ENCODE measurements at places on chromosomes 12 and 14.

GRCh38 chr12:774051-774614, 21.8 kb downstream of the WNK1 start:
- no peak for DNase-seq

- no peak for DNase-seq
These were observed 21.9 kb upstream of the CIPC start for GRCh38 chr14:77076113-77076631.

GRCh38 chr12:34390846-34391700, 368.8 kb downstream of the ALG10 start:
- DNase-seq: no peak

DNA sequence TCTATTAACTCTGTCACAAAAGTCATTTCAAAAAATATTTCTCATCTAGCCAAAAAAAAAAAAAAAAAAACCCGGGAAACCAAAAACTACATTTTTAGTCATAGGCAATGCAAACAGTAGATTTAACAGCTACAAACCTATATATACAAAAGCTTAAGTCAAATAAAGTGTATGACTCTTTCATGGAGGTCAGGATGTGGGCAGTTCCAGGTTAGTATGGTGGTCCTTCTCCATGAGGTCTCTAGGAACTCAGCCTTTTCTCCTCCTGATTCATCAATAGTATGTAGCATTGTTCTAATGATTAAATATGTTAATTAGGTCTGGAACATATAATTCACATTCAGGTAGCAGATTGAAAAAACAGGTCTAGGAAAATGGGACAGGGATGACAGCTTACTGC, 586.5 kb downstream of the SLC16A7 start:
- DNase-seq: no peak

- peak; percentile 39 for DNase-seq
These were observed 559 bp upstream of the CKAP4 start for GRCh38 chr12:106248312-106248845.

DNA sequence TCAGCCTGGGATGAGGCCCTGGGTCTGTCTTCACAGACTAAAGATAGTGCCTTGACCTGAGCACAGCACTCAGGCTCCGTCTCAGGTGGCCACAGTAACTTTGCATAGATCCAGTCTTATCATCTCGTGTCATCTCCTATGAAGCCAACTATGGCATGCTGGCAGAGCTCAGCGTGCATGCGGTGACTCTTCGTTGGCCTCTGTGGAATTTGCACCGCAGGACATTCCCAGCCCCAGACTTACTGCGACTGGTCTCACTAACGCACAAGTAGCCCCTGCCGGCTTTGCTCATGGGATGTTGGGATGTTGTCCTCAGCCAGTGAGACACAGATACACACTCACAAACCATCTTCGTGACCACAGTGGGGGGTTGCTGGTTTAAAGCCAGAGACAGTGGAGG, 199.6 kb downstream of the CHST11 start:
- no peak for DNase-seq

DNA sequence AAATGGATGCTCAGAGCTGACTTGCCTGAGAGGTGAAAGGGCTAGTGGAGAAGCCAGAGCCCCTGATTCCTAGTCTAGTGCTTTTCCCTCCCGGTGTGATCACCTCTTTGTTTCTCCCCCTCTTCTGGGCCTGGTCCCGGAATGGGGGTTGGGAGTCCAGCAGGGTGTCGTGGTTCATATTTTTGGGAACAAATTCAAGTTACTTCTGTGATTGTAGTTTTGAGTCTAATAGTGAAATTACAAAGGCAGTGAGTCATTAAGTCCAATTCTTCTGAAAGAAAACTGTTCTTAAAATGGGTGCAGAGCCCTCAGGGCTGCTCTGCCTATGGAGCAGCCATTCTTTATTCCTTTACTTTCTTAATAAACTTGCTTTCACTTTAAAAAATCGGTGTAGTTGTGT, 7.6 kb downstream of the SUSD6 start:
- no peak for DNase-seq

GRCh38 chr12:51244269-51244668, 5.6 kb downstream of the DAZAP2 start:
- DNase-seq: no peak

GRCh38 chr12:132282950-132283771, 46.2 kb downstream of the GALNT9 start:
- DNase-seq: no peak

GRCh38 chr14:72104011-72104613, 171.9 kb downstream of the RGS6 start:
- DNase-seq: no peak

DNA sequence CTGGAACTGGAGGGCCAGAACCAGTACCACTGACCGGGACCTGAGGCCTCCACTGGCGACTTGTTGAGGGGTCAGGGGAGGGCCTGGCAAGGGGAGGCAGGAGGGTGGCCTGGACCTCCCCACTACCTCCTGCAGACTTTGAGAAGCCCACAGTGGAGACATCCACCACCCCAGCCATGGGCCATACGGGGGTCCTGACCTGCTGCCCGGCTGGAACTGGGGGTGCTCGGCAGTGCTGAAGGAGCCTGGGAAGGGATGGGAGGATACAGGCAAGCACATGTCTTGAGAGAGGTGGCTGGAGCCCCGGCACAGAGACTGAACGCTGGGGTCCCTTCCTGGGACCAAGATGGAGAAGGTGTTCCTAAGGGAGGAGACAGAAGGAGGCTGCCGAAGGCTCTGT, 14.3 kb downstream of the NGB start:
- DNase-seq: no peak

DNA sequence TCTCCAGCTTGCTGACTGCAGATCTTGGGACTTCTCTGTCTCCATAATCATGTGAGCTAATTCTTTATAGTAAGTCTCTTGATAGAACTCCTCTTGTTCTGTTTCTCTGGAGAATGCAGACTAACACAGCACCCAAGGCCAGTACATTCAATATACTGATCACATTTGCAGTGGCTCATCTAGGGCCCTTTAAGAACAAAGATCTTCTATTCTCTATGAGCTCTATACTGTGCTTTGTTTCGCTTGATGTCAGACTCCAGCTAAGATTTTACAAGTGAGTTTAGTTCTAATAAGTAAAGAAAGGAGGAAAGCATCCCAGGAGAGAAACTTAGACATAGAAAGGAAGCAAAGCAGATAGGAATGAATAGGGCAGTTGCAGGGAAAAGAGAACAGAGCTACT, 69.3 kb upstream of the TMPO start:
- no peak for DNase-seq

- DNase-seq: peak; percentile 87
These were observed 171.0 kb upstream of the HIF1A start for GRCh38 chr14:61524211-61524806.

All from bronchial epithelial cell (primary cell).